ENCODE measurements at places on chromosomes 13 and 19.

- peak; percentile 62 for DNase-seq
Measured at GRCh38 chr13:25375727-25376358, 4.1 kb downstream of the ATP8A2 start.

- DNase-seq: no peak
Measured at GRCh38 chr19:855566-856120, 3.5 kb downstream of the ELANE start.

DNA sequence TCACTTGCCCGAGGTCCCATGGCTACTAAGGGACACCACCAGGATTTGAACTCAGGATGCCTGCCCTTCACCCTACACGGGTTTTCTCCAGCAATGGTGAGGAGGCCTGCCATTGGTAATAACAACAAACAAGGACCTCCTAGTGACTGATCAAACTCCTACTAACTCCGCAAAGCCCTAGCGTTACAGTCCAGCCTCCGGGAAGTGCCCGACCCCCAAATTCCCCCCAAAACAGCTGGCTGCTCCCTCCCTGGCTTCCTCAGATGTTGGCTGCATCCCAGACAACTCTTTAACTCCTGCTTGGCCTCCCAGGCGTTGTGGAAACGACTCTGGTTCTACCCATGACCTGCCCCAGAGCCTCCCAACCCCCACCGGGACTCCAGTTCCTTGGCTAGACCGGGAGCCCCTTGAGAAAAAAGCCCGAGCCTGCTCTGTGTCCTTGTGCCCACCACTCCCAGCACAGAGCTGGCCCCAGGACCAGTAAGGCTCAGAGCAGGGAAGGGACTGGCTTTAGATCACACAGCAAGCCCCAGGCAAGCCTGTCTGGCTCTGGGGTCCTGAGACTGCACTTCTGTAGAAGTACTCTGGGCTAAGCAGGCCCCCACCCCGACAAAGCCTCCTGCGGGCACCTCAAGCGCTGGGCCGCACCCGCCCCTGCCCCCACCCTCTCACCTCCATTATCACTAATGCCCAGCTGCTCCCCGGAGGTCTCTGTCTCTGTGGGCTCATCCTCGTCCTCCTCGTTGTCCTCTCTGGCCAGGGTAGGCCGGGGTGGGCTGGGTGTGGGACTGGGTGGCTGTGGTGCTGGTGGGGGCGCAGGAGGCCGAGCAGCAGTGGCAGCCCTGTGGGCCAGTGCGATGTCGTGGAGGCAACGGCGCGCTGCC lies 4.7 kb downstream of the AKT1S1 start:
- no peak for DNase-seq

GRCh38 chr19:38587562-38587961 lies 30.2 kb downstream of the MAP4K1 start:
- DNase-seq: no peak

DNA sequence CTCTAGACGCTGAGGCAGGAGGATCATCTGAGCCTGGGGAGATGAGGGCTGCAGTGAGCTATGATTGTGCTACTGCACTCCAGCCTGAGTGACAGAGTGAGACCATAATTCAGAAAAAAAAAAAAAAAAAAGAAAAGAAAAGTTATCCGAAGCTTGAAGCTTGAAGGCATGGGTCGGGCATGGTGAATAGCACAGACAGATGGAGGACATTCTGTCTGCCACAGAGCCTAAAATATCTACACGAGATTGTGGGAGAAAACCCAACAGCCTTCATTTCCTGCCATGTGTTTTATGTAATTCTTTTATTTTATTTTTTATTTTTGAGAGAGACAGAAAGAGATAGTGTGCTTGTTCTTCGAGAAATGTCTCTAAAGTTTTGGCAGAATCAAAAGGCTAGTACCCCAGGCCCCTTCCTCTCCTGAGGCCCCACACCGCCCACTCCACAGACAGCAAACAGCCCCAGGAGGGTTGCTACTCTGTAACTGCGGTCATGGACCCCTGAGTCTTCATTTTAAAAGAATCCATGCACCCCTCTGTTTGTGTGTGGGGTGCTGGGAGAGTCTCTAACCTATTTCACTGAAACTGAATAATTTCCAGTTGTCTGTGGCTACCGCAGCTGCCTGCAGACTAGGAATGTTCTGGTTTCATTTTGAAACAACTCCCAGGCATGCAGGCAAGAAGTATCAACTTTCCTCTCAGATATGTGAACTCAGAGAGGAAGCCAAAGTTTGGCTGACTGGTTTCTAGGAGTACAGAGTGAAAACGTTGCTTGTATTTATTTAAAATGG lies 38.4 kb upstream of the RCBTB2 start:
- DNase-seq: peak; percentile 40

DNA sequence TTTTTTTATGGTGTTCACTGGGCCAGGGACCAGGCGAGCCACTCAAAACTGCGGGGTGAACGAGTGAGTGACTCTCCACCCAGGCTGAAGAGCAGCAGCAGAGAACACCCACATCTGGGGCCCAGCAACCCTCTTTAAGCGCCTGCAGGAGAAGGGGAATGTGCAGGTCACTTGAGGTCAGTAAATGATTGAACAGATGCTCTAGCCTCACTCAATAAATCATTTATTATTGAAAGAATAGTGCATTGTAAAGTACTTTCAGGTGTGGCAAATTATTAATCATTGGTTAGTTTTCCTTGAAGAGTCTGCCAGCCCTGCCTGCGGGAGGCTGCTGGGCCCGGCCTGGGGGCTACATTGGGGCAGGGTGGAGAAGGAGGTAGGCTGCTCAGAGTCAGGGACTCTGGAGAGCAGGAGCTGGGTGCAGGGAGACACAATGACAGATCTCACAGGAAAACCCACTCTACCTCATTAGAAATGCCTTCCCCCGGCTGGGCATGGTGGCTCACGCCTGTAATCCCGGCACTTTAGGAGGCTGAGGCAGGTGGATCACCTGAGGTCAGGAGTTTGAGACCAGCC lies 42.5 kb downstream of the ABCC4 start:
- DNase-seq: no peak

GRCh38 chr13:37074703-37075102 lies 15.2 kb upstream of the SUPT20H start:
- DNase-seq: no peak

DNA sequence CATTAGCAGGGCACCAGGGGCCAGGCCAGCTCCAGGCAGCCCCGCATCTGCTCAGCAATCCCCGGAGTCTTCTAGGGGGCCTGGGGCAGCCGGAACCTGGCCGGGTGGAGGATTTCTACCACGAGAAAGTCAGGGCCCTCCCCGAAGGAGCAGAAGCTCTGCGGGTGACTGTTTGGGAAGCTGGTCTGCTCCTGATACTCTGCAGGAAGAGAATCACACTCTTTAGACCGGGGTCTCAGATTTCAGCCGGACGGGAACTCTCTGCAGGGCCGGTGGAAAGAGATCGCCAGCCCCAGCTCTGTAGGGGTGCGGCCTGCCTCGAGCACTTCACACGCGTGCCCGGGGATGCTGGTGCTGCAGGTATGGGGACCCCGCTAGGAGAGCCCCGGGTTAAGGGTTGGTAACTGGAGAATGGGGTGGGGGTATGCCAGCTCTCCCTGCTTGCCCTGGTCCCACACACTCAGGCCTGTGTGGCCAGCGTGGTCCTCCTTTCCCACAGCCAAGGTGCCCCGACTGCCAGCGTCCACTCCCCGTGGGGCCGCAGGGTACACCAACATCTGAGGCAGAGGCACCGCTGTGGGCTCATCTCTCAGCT lies 20.1 kb downstream of the RASA3 start:
- no peak for DNase-seq

GRCh38 chr13:28129911-28130693 lies 8.2 kb upstream of the PAN3 start:
- no peak for DNase-seq

GRCh38 chr19:46608178-46608577 lies 7.0 kb downstream of the CALM3 start:
- DNase-seq: no peak

DNA sequence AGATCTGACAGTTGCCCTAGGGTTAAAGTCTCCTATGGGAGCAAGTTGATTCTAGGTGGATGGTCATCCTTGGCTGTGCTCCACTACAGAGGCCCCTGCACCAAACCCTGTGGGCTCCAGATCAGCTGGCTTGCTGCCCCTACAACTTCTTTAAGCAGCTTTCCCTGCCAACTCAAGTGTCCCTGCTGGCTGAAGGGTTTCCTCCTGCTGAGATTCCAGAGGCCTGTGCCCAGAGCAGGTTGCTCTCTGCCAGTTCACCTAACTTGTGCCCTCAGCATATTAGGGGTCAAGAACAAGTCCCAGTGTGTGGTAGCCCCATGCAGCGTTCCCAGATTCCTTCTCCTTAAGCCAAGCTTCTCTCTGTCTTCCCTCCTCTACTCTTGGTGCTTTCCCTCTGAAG lies 85.6 kb downstream of the ZMYM2 start:
- no peak for DNase-seq

GRCh38 chr19:46975925-46976782 lies 43.5 kb upstream of the NPAS1 start:
- no peak for DNase-seq

GRCh38 chr19:1082928-1083816 lies 12.0 kb downstream of the POLR2E start:
- no peak for DNase-seq

DNA sequence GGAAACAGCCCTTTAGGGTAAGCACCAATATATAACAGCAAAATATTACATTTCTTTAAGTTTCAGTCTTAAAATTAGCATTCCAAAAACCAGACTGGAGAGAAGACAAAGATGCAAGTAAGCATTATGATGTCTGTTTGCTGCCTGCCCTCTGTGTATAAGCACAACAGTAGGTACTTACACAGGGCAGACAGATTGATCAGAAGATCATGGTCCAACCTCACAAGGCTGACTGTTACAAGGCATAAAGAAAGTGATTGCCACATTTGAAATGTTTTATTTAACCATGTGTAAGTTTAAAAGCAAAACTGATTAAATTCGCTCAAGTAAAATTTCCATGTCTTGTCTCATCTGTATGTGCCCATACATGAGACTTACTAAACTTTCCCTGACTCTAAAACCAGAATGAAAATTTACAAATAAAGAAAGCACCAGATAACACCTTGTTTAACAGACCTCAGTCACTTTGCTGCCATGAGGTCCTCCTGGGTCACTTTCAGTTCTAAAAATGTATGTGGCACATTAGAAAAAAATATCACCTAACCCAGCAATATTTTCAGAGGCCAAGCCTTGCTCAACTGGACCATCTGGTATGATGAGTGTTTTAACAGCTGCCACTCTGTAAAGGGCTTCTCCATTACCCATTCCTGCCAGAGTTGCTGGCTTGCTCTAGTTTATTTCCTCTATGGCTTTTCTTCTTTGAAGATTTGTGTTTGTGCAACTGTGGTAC lies 297.0 kb downstream of the RBM26 start:
- no peak for DNase-seq
